ENCODE measurements at places on chromosomes 12 and 14.
A peak's percentile ranks its signal among the peaks of the same experiment; 100 is the strongest.

DNA sequence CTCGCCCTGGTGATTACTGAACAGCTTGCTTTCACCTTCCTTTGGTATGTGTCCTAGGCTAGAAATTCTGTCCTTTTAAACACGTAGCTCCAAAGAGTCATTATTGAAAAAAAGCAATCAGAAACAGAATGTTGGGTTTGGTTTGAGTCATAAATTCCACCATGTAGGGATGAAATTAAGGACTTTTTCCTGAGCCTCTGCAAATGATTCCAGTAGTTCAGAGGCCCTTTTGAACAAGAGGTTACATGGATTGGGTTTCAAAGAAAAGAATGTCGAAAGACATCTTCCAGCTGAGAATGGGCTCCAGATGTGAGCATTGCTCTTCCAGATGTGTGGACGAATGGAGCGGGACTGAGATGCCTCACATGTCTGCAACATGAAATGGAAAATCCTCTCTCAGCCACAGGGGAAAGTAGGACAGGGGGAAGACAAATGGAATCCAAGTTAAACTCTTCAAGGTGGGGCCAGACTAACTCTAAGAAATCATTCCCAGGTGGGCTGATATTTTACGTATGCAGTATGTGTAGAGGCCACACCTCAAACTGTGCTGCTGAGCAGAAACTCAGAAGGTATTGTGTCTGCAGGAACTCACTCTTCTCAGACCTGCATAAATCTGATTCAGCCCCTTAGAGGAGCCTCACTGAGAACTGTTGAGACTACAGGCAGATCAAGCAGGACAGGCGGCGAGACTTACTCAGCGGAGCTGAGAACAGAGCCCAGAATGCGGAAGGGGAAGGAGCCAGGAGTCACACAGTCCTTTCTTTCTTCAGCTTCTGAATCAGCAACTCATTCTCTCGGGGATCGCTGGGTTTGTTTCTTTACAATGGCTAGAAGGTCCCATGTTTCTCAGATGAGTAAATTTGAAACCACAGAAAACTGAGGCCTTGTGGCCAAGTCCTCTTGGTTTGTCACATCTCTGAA lies 23.3 kb upstream of the EMP1 start:
- no peak for DNase-seq

GRCh38 chr14:94381149-94382030 lies 7.0 kb downstream of the SERPINA1 start:
- DNase-seq, result no peak

- peak; percentile 67 for DNase-seq
Measured at GRCh38 chr12:2284857-2285256, 232.1 kb downstream of the CACNA1C start.

- no peak for DNase-seq
Measured at GRCh38 chr14:72715850-72716228, 178.1 kb downstream of the DPF3 start.

- DNase-seq, result no peak
Measured at GRCh38 chr12:91249518-91250272, 67.1 kb upstream of the DCN start.

DNA sequence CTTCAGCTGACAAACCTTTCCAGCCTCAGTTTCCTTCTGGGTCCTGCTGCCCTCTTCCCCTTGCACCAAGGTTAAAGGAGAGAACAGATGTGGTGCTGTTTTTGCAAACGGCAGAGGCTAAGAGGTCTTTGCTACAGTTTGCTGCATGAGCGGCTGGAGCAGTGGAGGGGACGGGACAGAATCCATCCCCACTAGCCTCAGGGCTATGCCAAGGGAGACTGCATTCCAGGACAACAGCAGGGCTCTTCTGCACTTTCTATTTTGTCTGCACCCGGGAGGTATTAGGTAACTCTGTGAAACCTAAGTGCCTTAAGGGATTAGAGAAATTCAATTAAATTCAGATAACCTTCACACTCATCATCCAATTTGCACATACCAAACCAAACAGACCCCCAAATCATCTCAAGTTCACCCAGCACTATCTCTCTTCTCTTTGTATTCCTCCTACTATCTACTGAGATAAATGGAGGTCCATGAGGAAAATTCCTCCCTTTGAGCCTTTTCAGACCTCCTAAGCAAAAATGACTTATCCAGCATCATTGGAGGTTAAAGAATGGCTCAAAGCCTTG lies 103.8 kb upstream of the VRK1 start:
- DNase-seq, result no peak

DNA sequence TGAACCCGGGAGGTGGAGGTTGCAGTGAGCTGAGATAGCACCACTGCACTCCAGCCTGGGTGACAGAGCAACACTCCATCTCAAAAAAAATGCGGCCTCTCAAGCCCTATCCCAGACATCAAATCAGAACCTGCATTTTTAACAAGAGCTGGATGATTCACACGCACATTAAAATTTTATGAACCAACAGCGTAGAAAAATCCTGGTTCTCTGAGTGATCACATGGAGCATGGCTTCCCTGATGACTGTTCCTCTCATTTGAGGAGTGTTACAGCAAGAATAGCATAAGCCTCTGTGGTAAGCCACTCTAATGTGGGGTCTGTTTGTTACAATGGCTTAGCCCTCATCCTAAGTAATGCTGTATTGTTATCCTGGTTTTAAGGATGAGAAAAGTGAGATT lies 163.6 kb downstream of the BRMS1L start:
- no peak for DNase-seq

- DNase-seq, result no peak
Measured at GRCh38 chr12:101745481-101745880, 6.2 kb upstream of the SYCP3 start.

DNA sequence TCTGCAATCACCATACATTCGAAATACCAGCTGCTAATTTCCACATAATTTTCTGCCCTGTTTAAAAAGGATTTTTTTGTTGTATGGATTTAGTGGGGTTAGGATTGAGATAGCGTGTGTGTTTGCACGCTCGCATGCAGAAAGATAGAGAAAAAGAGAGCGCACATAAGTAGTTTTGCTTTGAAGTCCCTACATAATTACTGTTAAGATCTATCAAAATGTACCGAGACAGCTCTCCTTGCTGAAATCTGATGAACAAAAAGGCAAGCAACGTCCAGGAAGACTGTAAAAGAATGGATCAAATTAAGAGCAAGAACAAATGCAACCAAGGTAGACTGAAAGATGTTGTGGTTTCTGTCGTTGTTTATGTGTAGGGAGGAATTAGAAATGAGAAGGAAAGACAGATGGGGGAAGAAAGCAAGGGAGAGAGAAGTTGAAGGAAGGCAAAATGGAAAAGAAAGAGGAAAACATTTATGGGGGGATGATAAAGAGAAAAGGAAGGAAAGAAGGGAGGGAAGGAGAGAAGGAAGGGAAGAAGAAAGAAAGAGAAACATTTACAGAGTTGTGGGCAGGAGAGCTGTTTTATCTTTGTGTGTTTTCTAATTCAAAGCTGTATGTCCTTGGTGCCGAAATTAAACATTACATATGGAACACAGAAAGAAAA lies 522.3 kb downstream of the MED13L start:
- DNase-seq, result no peak

- DNase-seq, result no peak
Measured at GRCh38 chr14:91904956-91905645, 37.8 kb upstream of the TC2N start.

- no peak for DNase-seq
Measured at GRCh38 chr12:101599771-101600484, 5.2 kb downstream of the MYBPC1 start.

DNA sequence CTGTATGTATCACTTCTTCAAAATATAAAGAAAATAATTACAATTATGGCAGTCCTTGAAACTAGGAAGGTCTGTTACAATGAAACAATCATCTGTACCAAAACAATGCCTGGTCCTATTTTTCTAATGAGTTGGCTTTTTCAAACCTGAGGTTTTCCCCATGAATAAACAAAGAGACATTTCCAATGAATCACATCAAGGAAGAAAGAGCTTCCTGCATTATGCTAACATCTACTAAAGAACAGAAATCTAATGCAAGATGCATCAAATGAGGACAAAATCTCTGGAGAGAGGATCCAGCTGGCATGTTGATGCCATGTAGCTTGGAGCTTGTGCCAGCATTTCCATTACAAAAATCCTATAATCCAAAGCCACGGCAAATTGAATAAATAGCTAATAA lies 29.3 kb downstream of the NIN start:
- DNase-seq, result peak; percentile 30

GRCh38 chr12:76268267-76268666 lies 79.9 kb downstream of the BBS10 start:
- no peak for DNase-seq

DNA sequence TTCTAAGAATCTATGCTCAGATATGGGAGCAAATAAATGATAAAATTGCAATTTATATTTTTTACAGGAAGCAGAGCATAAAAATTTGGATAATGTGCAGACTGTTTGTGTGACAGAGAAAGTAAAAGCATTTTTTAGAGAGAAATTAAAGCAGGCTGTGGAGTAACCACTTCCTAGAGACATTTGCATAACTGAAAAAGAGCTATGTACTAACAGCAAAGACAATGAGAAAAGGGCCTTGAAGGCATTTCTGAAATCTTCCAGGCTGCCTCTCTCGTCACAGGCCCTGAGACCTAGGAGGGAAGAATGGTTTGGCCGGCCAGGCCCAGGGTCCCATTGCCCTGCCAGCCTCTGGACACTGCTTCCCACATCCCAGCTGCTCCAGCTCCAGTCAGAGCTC lies 247.2 kb downstream of the ALX1 start:
- DNase-seq, result no peak

GRCh38 chr12:24902511-24903328 lies 46.2 kb downstream of the BCAT1 start:
- DNase-seq, result no peak

DNA sequence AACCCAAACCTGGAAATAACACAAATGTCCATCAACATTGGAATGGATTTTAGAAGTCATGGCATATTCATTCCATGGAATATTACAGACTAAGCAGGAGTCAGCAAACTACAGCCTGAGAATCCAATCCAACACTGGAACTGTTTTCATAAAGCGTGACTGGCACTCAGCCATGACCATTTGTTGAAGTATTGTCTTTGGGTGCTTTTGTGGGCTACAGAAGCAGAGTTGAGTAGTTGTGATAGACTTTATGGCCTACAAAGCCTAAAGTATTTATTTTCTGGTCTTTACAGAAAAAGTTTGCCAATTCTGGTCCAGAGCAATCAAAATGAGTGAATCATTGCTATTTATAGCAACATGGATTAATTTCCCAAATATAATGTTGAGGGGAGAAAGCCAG lies 34.5 kb upstream of the FRS2 start:
- DNase-seq, result no peak

DNA sequence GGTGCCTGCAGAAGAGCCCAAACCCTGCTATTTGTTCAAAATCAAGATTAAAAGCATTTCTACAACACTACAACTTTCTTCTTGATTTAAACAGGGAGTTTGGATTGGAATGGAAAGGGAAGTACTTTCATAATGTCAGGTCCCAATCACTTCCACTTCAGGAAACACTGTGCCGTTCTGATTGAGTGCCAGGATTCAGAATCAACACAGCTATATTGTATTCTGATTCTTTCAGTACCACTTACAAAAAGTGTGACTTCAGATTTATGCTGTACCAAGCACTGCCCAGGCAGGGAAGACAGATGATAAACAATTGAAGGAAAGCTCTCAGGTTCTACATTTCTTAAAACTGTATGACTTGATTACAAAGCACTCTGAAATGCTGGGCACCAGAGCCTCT lies 3.2 kb downstream of the TDP1 start:
- no peak for DNase-seq

DNA sequence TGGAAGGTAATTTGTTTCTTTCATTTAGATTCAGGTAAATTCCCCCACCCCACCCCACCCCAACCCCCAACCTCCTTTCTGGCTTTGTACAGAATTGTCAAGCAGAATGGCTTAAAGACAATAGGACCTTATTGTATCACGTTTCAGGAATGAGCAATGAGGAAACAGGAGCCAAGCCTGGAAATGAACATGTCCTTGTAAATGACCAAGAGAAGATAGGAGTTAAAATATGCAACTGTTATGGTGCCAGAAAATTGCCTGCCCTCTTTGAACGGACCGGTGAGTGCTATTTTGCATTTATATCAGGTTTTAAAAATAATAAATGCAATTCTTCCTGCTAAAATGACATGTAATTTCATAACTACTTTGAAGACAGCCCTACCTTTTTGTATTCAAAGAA lies 141.6 kb upstream of the PELI2 start:
- no peak for DNase-seq
